ENCODE measurements at places on chromosomes 6 and 20.

GRCh38 chr6:156809034-156809433 is 31.9 kb downstream of the ARID1B start:
- DNase-seq = no peak

DNA sequence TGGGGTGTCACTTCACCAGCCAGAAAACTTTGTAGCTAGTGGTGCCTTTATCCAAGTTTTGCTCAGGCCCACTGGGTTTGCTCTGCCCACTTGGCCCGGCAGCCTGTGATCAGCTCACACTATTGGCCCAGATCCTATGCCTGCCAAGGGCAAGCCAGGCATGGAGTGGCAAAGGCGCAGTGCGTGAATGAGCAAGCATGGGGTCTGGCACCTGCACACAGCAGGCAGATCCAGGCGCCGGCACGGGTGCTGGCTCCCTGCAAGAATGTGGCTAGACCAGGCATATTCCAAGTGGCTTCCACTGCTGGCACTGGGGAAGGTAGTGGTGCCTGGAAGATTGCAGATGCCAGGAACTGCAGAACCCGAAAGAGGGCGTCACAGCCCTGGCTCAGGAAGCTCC is 346.9 kb downstream of the LMBRD1 start:
- DNase-seq = no peak

DNA sequence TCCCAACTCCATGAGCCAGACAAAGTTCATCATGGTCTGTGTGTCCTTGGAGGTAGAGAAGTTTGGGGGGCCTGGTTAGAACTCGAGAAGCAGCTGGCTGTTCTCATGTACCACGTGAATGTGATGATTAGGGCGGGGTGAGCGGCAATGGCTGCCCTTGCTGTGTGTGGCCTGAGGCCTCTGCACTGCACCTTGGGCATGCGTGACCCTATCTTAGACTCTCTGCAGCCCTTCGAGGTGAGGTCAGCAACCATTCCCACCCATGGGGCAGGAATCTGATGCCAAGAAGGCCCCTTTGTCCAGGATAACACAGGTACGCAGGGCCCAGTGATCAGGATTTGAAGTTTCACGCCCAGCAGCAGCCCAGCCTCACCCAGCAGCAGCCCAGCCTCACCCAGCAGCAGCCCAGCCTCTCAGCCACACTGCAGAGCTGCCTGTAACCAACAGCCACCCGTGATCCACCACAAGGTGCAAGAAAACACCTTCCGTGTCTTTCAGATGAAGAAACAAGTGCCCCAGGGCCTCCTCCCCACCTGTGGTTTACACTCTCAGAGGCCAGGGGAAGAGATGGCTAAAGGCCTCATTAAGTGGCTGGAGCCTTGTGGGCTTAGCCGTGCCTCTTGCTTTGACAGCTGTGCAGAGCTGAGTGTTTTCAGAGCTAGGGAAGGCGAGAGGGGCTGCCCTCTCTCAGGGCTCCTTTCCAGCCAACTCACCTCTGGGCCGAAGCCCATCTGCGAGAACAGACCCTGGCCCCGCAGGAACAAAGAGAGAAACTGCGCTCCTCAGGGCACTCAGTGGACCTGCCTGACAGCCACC is 195.2 kb upstream of the CDH4 start:
- no peak for DNase-seq

- DNase-seq = no peak
These were observed 108.5 kb upstream of the KCNK16 start for GRCh38 chr6:39430871-39431523.

- DNase-seq = no peak
These were observed 361.5 kb downstream of the EPM2A start for GRCh38 chr6:145373826-145374225.

DNA sequence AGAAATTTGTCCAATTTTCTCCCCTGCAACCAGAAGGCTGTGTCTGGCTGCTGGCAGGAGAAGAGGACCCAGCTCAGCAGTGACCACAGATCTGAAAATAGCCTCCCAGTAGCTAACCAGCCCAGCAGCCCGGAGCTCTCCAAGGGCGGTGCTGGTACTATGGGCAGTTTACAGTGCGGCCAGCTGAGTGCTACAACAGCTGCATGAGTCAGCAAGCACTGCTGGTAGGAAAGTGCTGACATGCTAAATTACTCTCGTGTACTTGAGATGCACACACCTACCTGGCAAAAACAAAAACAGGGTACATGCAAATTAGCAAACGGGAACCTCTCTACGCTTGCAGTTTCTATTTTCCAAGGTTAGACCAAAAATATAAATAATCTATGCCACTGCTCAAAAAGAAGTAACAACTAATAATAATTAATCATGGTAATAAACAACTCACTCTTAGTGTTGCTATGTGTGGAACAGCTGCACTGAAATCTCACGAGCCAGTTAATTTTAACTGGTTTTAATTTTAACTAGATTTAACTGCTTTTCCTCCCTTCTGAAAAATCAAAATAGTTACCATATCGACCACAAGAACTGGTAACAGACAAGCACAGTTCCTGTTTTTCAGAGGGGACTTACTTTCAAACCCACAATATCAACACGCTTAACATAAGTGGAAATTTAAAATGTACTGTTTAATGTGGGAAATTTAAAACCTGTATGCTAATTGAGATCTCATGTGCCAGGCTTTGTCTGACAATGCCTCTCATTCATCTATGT is 10.8 kb downstream of the BACH2 start:
- DNase-seq = peak; percentile 66

DNA sequence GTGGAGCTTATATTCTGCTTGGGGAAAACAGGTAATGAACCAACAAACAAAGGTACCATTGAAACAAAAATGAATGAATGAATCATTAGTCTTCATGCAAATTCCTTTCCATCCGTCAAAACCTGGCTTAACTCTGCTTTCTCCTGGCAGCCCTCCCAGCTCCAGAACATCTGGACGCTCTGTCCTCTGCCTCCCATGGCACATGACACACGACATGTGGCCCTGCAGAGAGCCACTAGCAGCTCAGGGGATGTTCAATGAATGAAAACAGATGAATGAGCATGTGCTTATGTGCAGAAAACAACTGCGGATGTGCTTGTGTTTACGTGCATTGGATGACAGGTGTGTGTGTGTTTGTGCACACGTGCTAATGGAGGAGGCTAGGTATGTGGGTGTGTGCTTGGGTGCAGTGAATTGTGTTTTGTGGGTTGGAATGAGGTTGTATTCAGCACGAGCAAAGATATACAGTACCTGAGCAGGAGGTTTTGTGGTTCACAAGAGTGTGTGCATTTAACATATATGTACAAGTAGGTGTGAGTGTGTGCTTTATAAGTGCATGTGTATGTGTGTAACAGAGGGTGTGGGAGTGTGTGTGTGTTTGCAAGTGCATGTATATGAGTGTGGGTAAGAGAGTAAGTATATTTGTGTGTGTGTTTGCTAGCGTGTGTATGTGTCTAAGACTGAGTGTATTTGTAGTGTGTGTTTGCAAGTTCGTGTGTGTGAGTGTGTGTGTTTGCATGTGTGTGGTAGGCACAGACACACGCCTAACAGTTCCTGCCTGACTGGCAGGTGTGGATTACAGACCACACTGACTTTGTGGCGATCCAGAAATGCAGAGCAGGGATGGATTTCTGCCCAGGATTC is 374.1 kb upstream of the SULF2 start:
- no peak for DNase-seq

DNA sequence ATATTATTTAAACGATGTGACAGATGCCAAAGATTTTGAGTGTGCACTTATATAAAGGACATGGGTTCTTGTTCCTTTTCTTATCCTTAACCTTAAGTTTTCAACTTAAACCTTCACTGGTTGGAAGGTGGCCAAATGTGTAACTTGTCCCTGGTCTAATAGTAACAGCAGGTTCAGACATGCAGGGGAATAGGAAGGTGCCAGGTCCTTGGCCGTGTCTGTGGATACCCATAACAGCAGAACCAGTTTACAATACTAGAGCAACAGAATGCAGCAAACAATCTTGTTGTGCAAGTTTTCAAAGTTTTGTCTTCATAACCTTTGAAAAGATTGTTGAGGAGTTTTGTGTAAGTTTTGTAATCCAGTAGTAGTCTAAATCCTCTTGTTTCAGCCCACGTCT is 4.4 kb downstream of the MYB start:
- DNase-seq = no peak

DNA sequence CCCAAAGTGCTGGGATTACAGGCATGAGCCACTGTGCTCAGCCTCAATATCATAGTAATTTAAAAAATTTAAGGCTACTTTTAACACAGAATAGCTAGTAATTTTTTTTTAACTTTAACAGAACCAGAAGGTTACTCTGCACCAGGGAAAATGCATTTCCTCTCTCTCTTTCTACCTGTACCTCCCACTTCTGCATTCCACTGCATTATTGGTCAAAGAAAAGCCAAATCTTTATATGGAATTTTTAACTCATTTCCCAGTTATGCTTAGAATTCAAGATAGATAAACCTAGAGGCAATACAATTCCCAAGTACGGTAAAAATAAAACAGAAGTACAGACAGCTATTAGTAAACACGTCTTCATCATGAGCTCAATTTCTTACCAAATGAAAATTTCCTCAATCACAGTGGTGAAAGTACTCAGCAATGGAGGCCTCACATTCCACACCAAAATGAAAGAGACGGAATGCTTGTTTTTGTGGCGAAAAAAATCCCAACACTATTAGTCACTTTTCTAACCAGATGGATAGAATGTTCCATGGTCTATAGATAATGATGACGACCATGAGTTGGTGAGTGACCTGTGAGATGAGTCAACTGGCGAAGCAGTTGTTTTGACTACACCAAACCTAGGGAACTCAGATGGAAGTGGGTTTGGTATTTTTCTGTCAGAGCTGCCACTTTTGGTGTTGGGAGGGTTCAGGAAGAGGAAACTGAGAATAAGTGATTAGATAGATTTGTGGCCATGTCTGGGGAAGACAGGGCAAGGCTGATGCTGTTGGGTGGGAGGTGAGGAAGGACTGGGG is 104.7 kb upstream of the SGK1 start:
- DNase-seq = no peak

Data from stimulated activated CD4-positive, alpha-beta T cell treated with anti-CD3 and anti-CD28 coated beads, Interleukin-4, amount 100 ng/mL, for 24 hours (primary cell).